Stimulated activated CD8-positive, alpha-beta memory T cell treated with anti-CD3 and anti-CD28 coated beads, Interleukin-2, amount 100 ng/mL, for 48 hours (primary cell): ENCODE measurements at places on chromosomes 6 and 20.
A peak's percentile ranks its signal among the peaks of the same experiment; 100 is the strongest.

- peak; percentile 77 for DNase-seq
Observed at GRCh38 chr20:50338479-50339391, 148.1 kb downstream of the CEBPB start.

- DNase-seq = no peak
Observed at GRCh38 chr20:38130687-38131587, 34.1 kb downstream of the TGM2 start.

- DNase-seq = no peak
Observed at GRCh38 chr6:166087852-166088251, 79.8 kb downstream of the TBXT start.

DNA sequence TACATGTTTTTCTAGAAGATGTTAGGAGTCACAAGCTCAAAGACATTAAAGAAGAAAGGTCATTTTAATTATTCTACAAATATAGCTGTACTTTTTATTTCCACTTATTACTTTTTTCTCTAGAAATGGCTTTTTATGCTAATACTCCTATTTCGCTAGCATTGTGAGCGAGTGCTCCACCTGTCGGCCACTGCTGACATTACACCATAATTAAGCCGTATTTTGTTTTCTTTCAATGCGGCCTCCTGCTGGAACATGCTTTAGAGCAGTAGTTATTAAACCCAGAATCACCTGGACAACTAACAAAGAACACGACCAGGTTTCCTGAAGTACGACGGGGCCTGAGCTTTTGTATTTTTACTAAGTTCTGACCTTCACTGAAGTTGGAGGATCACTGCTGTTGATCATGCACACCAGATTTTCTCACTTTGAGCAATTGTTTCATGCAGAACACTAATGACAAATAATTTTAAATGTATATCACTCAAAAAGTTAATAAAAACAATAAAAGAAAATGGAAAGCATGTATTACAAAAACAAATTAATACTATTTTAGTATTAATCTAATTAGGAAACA, 74.1 kb upstream of the PAK5 start:
- DNase-seq = peak; percentile 13

- no peak for DNase-seq
Observed at GRCh38 chr6:147135211-147135681, 69.0 kb upstream of the STXBP5 start.

DNA sequence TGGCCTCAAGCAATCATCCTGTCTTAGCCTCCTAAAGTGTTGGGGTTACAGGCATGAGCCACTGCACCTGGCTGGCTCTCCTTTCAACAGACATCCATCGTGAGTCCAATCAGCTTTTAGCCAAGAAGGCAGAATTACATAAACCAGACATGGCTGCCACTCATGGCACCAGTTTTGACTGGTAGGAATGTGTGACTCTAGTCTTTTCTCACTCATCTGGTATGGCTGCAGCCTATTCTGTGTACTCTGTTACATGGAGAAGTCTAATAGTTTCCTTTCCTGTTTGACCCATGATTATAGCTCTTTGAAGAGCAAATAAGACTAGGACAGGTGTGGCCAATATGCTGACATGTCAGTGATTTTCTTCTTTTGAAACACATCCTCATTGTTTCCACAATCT, 27.0 kb upstream of the RNF144B start:
- no peak for DNase-seq

GRCh38 chr6:131213501-131213990, 78.3 kb downstream of the AKAP7 start:
- DNase-seq = no peak

GRCh38 chr20:3352202-3352601, 55.3 kb downstream of the DNAAF9 start:
- DNase-seq = no peak

DNA sequence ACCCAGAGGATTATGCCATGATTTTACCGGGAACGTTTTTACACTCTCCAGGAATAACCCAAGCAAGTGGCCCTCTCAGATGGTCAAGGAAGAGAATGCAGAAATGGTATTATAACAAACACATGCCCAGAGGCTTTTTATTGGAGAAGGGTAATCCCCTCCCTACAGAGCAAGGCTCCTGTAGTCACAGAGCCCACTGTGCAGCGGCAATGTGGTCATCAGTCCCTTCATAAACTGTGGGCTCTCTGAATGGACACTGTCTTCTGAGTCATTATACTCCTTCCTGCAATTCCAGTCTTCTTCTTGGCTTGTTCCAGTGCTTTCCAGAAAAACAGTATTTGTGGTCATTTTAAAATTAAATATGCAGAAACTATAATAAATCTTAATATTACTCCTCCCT, 74.7 kb downstream of the LAMA4 start:
- DNase-seq = no peak

GRCh38 chr6:37236921-37237320, 20.7 kb upstream of the TBC1D22B start:
- no peak for DNase-seq

DNA sequence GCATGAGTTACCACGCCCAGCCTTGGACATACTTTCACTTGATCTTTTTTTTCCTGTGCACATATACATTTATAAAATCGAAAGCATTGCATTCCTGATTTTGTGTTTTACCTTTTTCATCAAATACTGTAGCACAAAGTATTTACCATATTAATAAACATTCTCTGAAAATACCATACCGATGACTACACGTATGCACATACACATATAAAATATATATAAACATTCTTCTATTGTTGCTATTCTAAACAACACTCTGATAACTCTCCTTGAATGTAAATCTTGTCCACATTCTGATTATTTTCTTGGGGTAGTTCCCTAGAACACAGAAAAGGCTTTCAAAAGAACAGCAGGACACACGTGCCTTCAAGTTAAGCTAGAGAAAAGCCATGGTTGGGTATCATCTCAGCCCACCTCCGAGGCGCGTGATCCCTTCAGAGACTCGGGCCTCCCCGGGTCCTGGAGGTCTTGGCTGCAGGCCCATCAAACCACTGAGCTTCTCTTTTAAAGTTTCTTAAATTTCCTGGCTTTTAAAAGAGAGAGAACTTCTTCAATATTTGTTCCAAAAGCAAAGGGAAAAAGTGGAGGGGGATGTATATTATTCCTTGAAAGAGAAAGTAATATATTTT, 198.1 kb downstream of the MYLK4 start:
- DNase-seq = no peak
